GM12891 (cell line): ENCODE measurements at places on chromosomes 2 and 18.

DNA sequence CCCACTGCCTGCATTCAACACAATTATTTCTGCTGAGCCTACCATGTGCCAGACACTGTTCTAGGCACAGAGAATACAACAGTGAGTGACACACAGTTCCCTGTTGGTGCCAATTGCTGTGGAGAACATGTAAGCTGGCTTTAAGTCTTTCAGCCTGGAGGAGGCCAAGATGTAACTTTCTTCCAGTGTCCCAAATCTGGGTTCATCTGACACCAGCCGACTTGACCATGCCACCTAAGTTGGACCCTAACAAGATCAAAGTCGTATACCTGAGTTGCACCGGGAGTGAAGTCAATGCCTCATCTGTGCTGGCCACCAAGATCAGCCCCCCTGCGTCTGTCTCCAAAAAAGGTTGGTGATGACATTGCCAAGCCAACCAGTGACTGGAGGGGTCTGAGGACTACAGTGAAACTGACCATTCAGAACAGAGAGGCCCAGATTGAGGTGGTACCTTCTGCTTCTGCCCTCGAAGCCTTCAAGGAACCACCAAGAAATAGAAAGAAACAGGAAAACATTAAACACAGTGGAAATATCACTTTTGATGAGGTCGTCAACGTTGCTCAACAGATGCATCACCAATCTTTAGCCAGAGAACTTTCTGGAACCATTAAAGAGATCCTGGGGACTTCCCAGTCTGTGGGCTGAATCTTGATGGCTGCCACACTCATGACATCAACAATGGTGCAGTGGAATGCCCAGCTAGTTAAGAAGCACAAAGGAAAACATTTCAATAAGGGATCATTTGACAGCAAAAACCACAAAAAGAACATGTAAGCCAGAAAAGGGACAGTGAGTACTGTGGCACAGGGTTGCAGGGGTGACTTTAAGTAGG is 6.3 kb downstream of the TRABD2A start:
- no peak for DNase-seq

GRCh38 chr2:36027616-36028015 is 328.0 kb upstream of the CRIM1 start:
- DNase-seq: no peak

DNA sequence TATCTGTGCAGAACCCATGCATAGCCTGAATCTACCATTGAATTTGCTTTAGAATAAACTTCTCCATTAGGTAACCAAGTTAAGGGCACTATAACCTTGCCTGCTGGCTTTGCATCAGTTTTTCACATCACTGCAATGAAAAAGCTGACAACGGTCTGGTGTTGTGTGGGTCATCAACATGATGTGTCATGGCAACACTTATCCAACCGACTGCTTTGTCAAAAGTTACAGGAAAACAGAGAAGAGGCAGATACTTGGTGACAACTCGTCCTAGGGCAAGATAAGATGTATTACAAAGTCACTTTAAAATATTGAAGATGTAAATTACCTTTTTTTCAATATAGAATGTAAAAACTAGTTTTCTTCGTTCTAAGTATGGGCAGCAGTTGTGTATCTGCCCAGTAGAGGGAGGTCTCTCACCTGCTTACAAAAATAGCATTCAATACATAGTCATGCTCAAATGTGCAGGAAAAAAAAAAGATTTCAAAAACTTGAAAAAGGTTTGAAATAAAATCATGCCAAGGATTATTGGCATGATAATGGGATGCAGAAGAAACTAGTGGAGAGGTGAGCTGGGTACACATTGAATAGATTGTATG is 96.3 kb downstream of the EVA1A start:
- DNase-seq: no peak

GRCh38 chr2:236856848-236857235 is 228.8 kb upstream of the COPS8 start:
- no peak for DNase-seq

DNA sequence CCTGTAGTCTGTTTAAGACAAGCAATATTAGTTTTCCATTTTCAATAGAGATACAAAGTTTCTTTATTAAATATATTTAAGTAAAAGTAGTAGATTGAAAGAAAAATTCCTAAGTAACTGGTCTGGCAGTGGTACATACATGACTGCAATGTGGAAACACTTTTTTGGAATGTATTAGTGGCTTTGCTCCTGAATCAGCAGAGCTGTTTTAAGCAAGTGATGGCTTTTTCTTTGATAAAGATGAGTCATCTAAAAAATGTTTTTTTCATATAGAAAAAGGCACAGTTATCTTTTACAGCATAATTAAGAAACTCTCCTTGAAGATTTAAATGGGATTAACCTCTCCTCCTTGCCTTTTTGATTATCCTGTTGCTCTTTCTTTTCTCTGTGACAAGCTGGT is 34.9 kb downstream of the KDM3A start:
- DNase-seq: no peak

GRCh38 chr2:10413991-10414451 is 34.1 kb downstream of the ODC1 start:
- DNase-seq: no peak

GRCh38 chr2:213537579-213537978 is 253.3 kb downstream of the SPAG16 start:
- DNase-seq: no peak

- no peak for DNase-seq
Measured at GRCh38 chr2:121102941-121103340, 182.1 kb downstream of the TFCP2L1 start.

GRCh38 chr2:239621611-239622010 is 220.8 kb upstream of the HDAC4 start:
- no peak for DNase-seq

DNA sequence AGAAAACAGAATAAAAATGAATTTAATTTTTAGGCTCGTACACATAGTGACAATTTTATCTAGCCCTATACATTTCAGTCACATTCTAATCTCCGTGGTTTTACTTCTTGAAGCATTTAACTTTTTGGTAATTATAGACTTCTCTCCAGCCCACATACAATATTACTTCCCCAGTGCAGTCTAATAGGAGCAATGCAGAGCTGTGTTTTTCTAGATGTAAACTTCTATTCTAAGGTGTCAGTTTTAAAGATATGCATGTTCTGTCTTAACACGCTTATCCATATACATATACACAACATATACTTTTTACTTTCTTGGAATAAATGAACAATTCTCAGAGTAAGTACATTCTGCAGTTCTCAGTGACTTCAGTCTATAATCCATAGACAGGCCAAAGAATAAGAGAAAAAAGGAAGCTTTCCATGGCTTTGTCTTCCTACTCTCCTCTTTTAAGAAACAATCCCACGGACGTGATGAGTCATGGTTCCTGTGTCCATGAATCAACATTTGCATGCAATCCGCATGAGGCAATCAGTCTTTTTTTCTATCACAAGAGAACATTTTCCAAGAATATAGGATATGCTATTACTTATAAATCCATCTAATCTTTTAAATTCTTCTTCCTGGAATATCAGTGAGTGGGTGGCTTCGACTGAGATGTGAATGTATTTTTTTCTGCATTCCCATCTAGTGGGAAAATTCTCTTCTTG is 42.8 kb downstream of the CCDC102B start:
- no peak for DNase-seq

- no peak for DNase-seq
Measured at GRCh38 chr2:39730685-39731302, 48.3 kb downstream of the THUMPD2 start.

GRCh38 chr18:34970106-34970505 is 71.1 kb upstream of the MAPRE2 start:
- DNase-seq: no peak

DNA sequence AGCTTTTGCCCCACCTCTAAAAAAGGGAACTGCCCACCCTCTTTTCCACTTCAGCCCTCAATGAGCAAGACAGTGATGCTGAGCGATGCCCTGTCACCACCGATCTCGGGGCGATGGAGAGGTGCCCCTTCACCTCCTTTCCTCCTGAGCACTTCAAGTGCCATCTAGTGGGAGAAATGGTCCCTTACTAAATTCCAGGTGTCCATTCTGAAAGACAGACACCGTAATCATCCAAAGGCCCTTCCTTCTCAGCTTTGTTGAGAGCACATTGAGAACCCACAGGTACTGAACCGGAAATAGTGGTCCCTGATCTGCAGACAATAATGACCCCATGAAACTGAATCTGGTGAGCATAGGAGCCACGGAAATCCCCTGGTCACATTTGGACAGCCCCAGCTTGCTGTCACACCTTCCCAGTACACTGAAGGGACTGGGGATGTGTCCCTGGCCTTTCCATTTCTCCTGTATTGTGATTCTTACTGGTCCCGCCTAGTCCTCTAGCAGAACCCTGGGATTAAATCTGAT is 38.5 kb downstream of the KCTD18 start:
- peak; percentile 40 for DNase-seq

DNA sequence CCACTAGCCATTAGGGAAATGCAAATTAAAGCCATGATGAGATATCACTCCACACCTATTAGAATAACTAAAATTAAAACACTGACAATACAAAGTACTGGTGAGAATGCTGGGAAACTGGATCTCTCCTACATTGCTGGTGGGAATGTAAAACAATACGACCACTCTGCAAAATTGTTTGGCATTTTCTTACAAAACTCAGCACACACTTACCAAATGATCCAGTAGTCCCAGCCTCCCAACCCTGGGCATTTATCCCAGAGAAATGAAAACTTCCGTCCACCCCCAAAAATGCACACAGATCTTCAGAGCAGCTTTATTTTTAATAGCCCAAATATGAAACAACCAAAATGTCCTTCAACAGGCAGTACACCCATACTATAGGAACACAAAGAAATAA is 8.9 kb upstream of the TMSB10 start:
- no peak for DNase-seq

DNA sequence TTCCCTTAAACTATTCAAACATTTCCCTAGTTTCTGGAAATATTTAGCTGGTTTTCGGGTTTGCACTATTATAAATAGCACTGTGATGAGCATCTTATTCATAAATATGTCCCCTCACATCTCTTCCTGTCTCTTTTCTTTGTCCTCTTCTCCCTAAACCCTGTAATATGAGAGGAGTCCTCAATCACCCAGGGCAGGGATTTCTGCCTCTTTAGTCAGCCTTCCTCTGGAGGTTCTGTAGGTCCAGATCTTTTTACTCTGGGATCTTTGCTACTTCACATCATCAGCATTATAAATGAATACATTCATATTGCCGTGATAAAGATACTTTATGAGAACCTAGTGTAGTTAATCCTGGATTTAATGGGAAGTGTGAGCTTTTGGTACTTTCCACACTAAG is 87.9 kb upstream of the TTN start:
- no peak for DNase-seq

DNA sequence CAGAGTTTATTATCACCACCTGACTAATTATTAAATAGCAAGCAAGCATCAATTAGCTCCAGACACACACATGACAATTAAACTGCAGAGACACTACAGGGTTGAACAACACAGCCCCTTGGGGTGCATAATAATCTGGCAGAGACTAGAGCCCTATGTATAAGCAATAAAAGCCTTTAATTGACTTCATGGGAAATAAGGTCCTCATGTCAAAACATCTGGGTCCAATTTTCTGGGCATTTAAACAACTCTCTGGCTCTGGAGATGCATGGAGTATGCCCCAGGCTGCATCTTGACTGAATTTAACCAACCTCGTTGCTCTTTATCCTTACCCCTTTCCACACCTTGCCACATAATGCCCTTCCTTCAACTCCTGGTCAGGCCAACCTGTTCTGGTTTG is 270.7 kb upstream of the THUMPD2 start:
- no peak for DNase-seq

DNA sequence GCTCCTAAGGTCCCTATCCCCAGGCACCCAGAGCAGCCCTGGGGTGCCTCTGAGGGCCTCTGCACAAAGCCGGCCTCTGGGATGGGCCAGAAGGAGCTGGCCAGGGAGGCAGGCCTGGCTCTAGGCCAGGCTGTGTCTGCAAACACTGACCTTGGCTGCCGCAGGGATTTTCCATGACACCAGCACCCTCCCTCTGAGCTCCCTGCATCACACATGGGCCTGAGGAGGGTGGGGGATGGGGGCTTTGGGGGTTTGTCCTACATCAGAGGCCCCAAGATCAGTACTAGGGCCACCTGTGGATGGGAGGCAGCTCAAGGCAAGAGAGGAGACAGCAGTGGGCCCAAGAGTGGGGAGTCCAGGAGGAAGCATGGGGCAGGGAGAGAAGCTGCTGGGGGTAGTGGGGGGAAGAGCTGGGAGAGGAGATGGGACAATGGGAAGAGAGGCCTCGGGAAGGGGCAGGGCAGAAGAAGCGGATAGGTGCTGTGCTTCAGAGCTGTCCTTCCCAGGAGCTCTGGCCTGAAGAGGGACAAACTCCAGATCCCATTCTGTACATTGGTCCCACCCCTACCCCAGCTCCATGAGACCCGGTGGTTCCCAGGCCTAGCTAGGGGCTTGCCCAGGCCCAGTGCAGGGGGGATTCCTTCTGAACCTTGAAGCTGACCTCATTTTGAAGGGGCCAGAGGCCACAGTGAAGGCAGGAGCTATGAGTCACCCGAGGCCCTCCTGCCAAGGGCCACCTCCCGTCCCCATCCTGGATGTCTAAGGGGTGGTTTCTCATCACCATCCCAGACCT is 28.0 kb downstream of the KCNK3 start:
- DNase-seq: no peak

- DNase-seq: no peak
Measured at GRCh38 chr2:236977063-236977851, 108.4 kb upstream of the COPS8 start.

DNA sequence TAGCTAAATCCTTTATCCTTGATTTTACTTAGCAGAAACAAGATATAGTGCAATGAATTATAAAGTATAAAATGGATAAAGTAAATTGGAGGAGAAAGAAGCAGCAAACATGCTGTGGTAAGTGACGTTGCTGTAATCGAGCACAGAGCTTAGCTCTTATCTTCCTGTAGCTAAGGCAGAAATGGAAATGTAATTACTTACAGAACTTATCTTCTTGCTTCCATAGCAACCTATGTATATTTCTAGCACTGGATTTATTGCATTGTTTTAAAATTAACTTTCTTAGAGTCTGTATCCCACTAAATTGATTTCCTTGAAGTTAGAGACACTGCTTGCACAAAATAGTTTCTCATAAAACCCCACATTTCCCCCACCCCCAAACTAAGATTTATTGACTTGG is 130.6 kb upstream of the MC4R start:
- DNase-seq: no peak

DNA sequence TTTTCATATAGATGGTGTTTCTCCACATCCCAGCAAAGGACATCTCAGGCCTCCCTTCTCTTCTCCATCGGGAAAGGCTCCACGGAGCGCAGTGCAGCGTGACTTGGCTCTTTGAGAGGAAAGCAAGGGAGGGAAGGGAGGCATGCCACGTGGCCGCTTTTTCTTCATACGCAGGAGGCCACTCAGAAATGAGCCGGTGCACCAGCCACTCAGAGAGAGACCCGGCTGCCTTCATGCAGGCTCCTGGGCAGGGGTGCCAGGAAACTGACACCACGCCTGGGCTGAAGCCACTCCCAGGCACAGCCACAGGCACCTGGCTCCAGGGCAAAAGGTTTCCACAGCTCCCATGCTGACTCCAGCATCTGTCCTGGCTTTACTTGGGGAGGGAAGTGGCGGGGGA is 11.1 kb upstream of the LOXHD1 start:
- no peak for DNase-seq

DNA sequence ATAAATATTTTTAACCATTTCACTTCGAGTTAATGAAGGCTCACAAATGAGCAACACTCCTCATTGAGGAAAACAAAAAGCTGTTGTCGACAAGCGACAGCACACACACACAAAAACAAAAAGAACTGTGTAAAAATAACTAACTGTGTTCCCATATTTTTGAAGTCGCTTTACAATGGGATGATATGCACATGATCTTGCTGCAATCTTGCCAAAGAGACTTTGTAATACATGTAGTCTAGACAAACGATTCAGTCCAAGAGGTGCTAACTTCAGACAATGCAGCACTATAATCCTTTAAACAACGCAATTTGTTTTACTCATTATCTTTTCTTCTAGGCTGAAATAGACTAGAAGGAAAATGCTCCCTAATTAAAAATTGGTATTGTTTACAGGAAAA is 7.2 kb upstream of the USP34 start:
- DNase-seq: no peak
